ENCODE measurements at places on chromosomes 1 and 21. TPM values are rescaled to one million over a fixed set of nuclear protein-coding genes. Genes with fewer than 3 reads are reported as not detected.

- H3K4me3 ChIP-seq: no peak overlapping the region
- peak; percentile 36 for DNase-seq
- no peak overlapping the region for H3K27ac ChIP-seq
- no peaks in the 10 kb centered on the region for H3K36me3 ChIP-seq
- no peaks in the 10 kb centered on the region for H3K4me1 ChIP-seq
- peaks cover 4% of the 10 kb centered on the region for H3K27me3 ChIP-seq
These were observed 100.7 kb upstream of the SPATA6 start for GRCh38 chr1:48572646-48573258.

OR2T33 gene
- total RNA-seq: not detected

NHLH2 gene
- total RNA-seq: not detected

SPATA46 gene
- not detected for total RNA-seq

GRCh38 chr1:205325334-205325884 is 3.9 kb upstream of the NUAK2 start:
- H3K4me1 ChIP-seq: peaks cover 21% of the 10 kb centered on the region
- peak; percentile 50 for DNase-seq

DNA sequence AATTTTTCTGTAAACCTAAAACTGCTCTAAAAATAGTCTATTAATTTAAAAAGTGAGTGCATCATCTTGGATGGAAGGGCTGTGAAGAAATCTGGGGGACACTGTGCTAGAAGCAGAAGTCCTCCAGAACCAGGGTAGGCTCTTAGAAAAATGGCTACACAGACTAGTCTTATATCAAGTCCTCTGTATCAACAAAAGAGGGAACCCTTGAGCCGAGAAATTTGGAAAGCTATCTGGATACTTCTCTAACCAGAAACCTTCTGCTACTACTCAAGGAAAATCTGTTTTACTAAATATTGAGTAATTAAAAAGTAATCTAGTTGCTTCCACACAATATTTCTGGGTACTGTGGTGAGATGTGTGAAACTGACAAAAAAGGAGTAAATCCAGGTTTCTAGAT is 92.1 kb downstream of the WDR3 start:
- H3K27ac ChIP-seq: no peak overlapping the region
- no peak for DNase-seq
- H3K36me3 ChIP-seq: no peaks in the 10 kb centered on the region
- no peaks in the 10 kb centered on the region for H3K4me1 ChIP-seq
- H3K27me3 ChIP-seq: peaks cover 23% of the 10 kb centered on the region
